Islet precursor cell (in vitro differentiated cells): ENCODE measurements at places on chromosomes 6 and 20.

DNA sequence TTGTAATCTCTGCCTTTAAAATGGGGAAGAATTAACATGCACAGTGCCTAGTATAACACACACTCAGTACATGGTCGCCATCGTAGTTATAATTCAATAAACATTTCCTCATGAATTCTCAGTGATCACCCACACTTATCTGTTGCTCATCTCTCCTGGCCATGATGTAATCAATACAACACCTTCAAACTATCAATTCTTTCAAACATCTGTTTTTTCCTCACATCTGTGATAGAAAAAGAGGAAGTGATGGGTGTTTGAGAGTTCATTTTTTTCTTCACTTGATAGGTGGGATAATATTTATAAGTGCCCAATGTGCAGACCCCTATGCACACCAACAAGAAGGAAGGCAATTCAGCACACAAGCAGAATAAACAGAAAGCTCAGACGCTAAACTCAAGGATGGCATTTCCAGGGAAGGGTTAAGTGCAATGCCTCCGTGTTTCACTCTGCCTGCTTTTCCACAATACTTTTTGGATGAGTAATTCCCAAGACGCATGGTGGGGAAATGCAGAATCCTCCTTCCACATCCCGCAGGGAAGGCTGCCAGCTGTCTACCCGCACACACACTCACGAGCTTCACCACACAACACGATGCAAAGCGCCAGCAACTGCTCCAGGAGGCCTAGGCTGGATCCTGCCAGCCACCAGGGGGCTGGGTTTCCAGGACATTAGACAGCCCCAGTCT is 100.3 kb downstream of the GMPR start:
- peak; percentile 93 for DNase-seq

DNA sequence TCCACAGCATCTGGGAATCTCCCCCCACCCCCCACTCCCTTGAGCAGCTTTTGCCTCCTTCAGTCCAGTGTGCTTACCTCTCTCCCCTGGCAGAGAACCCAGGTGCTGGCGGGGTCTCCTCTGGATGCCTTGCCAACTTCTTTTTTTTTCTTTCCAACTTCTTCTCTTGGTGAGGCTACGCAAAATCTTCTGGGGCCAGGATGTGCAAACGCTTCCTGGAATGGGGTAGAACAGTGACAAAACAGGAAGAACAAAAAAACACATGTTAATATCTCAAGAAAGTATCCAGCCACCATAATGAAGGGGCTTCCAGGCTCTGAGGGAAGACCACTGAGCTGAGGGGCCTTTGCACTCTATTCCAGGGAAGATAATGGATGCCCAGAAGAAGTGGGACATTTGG is 53.9 kb upstream of the DDR1 start:
- DNase-seq, result no peak

DNA sequence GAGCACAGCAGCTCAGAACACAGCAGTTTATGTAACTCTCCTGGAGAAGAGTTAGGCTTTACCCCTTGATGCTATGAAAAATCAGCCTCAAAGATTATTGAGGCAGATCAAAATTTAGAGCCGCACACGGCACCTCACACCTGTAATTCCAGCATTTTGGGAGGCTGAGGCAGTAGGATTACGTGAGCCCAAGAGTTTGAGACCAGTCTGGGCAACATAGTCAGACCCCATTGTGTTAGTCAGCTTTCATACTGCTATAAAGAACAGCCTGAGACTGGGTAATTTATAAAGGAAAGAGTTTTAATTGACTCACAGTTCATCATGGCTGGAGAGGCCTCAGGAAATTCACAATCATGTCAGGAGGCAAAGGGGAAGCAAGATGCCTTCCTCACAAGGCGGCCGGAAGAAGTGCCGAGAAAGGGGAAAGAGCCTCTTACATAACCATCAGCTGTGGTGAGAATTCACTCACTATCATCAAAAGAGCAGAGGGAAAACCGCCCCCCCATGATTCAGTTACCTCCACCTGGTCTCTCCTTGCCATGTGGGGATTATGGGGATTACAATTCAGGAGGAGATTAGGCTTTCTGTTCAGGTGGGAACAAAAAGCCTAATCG is 87.7 kb downstream of the SGK1 start:
- DNase-seq, result no peak

- DNase-seq, result no peak
These were observed 230.2 kb downstream of the PRKN start for GRCh38 chr6:162497389-162497788.

DNA sequence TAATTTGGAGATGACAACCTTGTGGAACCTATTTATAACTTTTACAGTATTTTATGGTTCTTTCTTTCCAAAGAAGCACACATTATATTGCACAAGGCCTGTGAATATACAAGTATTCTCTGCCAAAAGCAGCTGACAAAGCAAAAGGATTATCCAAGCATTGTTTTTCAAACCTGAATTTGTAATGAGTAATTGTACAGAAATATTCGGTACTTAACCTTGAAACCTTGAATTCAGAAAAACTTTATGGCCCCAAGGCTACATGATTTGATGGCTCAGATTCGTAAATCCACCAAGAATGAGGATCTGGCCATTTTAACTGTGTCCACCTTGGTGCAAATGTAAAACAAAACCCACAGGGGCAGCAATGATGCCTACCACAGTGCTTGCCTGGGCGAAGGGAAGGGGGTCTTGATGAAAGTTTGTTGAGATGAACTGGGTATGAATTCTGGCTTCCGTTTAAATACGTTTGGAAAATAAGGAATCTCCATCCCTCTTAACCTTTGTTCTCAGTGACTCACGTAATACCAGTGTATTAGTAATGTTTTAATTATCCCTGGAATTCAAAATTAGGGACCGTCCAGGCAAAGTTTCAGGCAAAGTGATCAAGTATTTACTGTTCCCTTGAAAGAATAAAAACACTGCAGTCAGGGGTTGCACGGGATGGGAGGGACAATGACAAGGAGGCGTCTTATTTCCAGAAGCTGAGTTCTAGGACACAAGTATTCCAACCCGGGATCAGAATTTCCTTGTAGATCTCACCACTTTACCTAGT is 2.7 kb upstream of the RBM24 start:
- no peak for DNase-seq

- no peak for DNase-seq
These were observed 42.8 kb upstream of the TAF8 start for GRCh38 chr6:42007286-42008137.

DNA sequence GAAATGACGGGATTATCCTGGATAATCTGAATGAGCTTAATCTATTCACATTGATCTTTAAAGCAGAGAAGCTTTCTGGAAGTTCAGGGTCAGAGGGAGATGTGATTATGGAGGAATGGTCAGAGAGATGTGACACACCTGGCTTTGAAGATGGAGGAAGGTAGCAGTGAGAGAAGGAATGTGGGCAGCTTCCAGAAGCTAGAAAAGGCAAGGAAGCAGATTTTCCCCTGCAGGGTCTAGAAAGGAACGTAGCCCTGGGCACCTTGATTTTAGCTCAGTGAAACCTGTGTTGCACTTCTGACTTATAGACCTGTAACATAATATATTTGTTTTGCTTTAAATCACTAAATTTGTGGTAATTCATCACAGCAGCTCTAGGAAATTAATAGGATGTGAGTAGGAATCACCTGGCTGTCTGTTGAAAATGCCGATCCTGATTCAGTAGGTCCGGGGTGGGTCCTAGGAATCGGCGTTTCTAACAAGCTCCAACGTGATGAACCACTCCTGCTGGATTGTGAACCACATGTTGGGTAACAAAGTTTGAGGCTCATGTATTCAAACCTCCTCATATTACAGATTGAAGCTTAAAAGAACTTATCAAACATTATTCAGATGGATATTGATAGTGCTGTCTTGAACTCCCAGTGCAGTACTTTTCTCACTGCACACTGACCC is 157.0 kb downstream of the GJA1 start:
- no peak for DNase-seq

GRCh38 chr6:72861935-72862432 is 240.1 kb downstream of the KCNQ5 start:
- DNase-seq, result peak; percentile 60

- DNase-seq, result no peak
These were observed 155.4 kb downstream of the MCHR2 start for GRCh38 chr6:99838607-99839006.
